ENCODE measurements at places on chromosomes 3 and 15.

- DNase-seq, result no peak
These were observed 5.5 kb downstream of the ABTB1 start for GRCh38 chr3:127678315-127678599.

DNA sequence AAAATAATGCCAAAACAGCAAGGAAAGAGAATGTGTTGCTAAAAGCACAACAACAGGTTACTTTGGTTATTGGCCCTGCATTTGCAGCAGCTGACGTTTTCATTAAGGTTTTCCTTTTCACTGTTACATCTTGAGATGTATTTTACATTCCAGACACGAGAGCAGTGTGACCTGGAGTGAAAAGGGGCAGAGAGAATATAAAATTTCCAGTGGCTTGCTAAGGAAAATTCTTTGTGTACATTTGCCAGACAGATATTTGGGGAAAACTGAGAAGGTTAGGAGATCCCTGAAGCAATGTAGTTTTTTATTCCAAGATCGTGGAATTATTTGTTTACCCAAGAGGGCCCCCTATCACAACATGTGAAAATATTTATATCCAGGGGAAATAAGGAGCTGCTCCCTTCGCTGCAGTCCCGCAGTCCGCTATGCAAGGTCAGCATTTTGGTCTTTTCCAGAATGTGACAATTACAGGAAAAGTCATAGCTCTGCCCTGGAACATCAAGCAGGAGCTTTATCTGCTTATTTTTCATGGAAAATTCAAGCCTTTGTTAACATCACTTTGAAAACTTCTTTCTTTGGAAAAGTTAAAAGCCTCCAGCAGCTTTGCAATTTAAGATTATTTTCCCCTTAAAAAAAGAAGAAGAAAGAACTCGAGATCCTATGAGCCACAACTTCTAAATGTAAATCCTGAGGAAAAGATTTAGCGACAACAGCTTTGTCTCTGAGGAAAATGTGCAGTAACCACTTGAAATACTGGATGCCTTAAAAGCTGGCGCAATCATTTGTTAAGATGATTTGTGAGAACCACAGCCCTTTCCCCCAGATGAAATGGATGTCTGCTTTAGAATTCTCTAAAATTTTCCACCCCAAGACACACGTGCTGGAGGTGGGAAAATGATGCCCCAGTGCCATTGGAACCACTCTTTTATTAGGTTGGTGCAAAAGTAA, 256.4 kb upstream of the TPM1 start:
- no peak for DNase-seq

DNA sequence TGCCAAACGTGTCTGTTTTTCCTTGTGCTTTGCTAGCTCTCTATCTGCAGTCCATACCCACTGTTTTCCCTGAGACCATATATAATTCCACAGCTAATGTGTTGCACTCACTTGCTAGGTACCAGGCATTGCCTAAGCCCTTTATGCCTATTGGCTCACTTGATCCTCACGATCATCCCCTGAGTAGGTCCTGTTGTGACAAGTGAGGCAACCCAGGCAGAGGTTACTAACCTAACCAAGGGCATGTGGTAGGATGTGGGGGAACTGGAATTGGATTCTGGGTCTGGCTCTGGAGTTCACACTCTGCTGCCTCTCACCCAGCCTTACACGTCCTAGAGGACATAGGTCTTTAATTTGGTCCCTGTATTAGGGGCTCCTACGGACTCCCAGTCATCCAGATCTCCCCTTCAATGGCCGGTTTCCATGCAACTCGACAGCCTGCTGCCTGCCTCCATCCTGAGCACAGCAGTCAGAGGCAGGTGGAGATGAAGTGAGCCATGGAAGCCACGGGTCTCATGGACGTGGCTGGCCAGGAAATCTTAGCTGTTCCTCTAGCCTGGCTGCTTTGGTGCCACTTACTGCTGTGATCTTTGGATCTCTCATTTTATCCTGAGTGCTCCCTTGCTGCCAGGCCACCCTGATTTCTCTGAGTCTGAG, 38.9 kb upstream of the MYZAP start:
- DNase-seq, result no peak

GRCh38 chr15:48888191-48888590, 10.3 kb downstream of the EID1 start:
- no peak for DNase-seq

GRCh38 chr3:178561239-178561638, 25.0 kb downstream of the KCNMB2 start:
- DNase-seq, result no peak
